Mammary microvascular endothelial cell (primary cell): ENCODE measurements at places on chromosomes 7 and 10. TPM values are rescaled to one million over a fixed set of nuclear protein-coding genes. Genes with fewer than 3 reads are reported as not detected.

The LEP gene
- not detected in 2 replicates for total RNA-seq

The MEPCE gene
- 38.4 and 42.4 TPM in 2 replicates for total RNA-seq

The WNT2 gene
- total RNA-seq = not detected in 2 replicates

The CREB3L2 gene
- 26.0 and 27.1 TPM in 2 replicates for total RNA-seq

The GPC2 gene
- 0.89 and 1.00 TPM in 2 replicates for total RNA-seq

The AMPH gene
- 0.07 TPM in 1 of 2 replicates, not detected in the other for total RNA-seq

The MMP21 gene
- total RNA-seq = 0.07 TPM in 1 of 2 replicates, not detected in the other

The EBF3 gene
- total RNA-seq = 11.9 and 13.4 TPM in 2 replicates

The CPEB3 gene
- 0.73 and 1.0 TPM in 2 replicates for total RNA-seq

The CPVL gene
- 2.0 and 2.6 TPM in 2 replicates for total RNA-seq

The LRRC61 gene
- 0.98 and 1.00 TPM in 2 replicates for total RNA-seq

The RAPGEF5 gene
- 44.0 and 56.5 TPM in 2 replicates for total RNA-seq

The ASB15 gene
- not detected in 2 replicates for total RNA-seq

The MRLN gene
- total RNA-seq = not detected in 2 replicates

The LFNG gene
- 4.5 and 7.3 TPM in 2 replicates for total RNA-seq

The PILRB gene
- 14.1 and 18.6 TPM in 2 replicates for total RNA-seq

The EIF4H gene
- 379 and 398 TPM in 2 replicates for total RNA-seq

The ASZ1 gene
- total RNA-seq = not detected in 2 replicates

The AOAH gene
- total RNA-seq = 0.07 TPM in 1 of 2 replicates, not detected in the other

The EBLN1 gene
- total RNA-seq = not detected in 2 replicates

The CTAGE8 gene
- not detected in 2 replicates for total RNA-seq
